ENCODE measurements at places on chromosomes 1 and 21. TPM values are rescaled to one million over a fixed set of nuclear protein-coding genes. Genes with fewer than 3 reads are reported as not detected.

DNA sequence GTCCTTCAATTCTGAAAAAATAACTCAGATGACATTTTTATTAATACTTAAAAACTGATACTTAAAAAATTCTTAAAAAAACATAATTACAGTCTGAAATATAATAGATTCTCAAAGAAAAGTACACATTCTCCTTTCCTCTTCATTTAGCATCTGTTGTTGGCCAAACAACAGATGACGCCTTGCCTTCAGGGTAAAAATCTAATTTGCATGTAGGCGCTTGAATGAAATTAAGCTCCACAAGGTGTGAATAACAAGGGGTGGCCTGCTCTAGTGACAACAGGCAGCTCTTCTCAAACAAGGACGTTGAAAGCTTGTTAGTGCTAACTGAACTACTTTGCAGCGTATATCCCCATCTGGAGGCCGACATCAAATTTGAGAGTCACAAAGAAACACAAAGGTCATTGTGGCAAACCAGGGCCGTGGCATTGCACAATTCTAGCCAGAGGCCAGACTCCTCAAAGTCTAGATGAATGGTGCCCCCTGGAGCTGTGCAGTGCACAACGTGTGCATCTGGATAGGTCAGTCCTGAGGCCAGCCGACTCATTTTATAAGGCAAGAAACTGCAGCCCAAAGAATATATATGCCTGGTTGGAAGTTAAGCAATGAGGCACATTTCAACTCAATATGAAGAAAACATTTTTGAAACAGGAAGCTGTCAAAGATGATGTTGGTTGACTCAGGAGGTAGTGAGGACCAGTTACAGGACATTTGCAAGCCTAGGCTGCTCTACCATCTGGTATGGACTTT is 459.2 kb upstream of the RUNX1 start:
- peak; percentile 80 for DNase-seq

- no peak for DNase-seq
Measured at GRCh38 chr1:203424285-203424684, 51.3 kb upstream of the PRELP start.

GRCh38 chr1:116465845-116466685 is 93.0 kb downstream of the ATP1A1 start:
- DNase-seq = no peak

GRCh38 chr21:46229133-46229922 is 754 bp upstream of the LSS start:
- no peak for DNase-seq

- no peak for DNase-seq
Measured at GRCh38 chr1:228297242-228297641, 89.4 kb downstream of the OBSCN start.

- DNase-seq = no peak
Measured at GRCh38 chr1:68093737-68094136, 43.3 kb upstream of the DIRAS3 start.

- DNase-seq = no peak
Measured at GRCh38 chr21:42453986-42454570, 41.9 kb downstream of the RSPH1 start.

DNA sequence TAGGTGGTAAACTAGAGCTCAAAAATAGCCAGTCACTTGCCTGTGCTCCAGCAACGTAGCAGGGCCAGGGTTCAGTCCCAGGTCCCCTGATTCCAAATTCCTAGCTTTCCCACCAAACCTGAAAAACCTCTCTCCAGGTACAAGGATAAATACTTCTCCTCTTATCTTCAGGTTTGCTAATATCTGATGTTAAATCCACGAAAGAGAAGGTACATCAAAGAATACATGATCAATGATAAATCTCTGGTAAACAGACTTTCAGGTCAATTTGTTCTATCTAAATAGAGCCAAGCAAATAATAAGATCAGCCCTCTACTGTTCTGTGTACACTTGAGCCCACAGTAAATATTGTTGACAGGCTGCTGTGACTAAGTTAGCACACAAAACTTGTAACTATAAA is 52.1 kb upstream of the AKT3 start:
- DNase-seq = no peak

- DNase-seq = no peak
Measured at GRCh38 chr1:170461291-170461747, 70.6 kb upstream of the GORAB start.

GRCh38 chr1:82499022-82499421 is 698.3 kb downstream of the ADGRL2 start:
- no peak for DNase-seq

DNA sequence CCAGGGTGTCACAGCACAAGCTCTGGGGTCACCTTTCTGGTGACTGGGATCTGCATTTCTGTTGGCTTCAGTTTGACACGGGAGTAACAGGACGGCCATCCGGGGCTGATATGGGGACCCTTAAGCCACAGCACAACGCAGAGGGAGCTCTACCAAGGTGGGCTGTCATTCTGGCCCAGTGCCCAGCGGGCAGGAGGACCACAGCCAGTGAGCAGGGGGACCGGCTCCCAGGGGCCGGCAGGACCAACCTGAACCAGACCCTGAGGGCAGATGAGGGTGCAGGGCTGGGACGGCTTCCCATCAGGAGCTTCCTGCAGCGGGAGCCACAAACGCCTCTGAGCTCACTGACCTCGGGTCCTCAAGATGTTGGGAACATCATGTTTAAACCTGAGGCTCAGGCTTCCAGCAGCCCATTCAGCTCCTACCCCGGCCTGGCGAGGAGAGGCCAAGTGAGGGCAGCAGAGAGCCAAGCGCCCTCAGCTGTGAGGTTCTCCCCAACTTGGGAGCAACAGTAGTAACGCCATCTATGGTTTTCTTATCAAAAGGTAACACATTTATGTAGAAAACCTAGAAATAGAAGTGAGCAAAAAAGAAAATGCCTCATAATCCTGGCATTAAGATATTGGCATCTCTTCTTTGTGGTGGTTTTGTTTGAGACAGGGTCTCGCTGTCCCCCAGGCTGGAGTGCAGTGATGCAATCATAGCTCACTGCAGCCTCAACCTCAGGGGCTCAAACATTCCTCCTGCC is 26.8 kb downstream of the TMEM201 start:
- peak; percentile 72 for DNase-seq

- no peak for DNase-seq
Measured at GRCh38 chr1:22527555-22528296, 35.6 kb upstream of the EPHA8 start.

DNA sequence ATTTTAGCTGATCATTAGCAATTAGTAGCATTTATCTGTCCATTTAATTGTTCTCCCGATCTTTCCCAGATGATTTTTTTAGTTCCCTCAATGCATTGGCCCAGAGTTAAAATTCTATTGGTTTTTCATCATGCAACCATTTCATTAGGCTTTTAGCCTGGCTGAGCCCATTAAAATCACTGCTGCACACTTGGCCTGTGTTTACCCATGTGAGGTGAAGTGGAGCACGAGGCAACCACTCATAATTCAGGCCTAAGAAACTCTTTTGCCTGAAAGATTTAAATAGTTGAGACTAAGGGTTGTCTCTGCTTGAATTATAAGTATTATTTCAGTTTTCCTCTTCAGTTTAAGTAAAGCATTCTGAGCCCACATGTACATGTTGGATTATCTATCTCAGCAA is 889.0 kb upstream of the ADGRL4 start:
- no peak for DNase-seq

GRCh38 chr1:17244821-17245740 is 3.8 kb upstream of the PADI3 start:
- DNase-seq = no peak

DNA sequence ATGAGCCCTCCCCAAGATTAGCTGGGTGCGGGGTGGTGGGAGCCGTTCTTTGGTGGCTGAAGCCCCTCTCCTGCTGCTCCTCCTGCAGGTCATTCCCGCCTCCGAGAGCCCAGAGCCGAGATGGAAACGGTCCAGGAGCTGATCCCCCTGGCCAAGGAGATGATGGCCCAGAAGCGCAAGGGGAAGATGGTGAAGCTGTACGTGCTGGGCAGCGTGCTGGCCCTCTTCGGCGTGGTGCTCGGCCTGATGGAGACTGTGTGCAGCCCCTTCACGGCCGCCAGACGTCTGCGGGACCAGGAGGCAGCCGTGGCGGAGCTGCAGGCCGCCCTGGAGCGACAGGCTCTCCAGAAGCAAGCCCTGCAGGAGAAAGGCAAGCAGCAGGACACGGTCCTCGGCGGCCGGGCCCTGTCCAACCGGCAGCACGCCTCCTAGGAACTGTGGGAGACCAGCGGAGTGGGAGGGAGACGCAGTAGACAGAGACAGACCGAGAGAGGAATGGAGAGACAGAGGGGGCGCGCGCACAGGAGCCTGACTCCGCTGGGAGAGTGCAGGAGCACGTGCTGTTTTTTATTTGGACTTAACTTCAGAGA is 448 bp downstream of the G0S2 start:
- peak; percentile 69 for DNase-seq

DNA sequence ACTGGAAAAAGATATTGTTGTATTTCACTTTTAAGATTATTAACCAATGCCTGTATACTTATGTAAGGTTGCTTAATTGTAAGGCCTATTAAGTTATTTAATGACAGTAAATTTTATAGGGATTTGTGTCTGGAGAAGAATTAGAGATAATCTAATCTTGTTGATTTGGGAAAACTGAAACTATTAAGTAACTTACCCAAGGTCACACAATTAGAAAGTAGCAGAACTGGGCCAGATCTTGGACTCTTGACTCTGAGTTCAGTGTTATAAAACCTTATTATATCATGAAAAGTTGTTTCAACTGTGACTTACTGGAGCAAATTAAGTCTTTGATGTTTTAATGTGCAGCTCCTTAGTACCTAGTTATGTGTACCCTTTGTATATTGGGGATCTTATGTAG is 38.5 kb downstream of the CAMTA1 start:
- no peak for DNase-seq

DNA sequence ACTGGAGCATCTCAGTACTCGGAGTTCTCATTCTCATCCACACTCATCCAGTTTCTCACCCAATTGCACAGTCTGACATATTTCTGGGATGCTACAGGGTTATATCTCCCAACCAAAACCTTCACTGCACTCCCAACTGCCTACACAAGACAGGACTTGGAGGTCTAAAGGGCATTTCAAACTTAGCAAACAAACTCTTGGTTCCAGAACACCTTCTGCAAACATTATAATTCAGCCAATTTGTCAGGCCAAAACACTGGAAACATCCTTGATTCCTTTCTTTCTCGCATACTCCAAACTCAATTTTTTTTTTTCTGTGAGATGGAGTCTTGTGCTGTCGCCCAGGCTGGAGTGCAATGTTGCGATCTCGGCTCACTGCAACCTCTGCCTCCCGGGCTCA is 7.9 kb downstream of the SLAMF1 start:
- DNase-seq = no peak

LCE1E gene
- not detected for total RNA-seq

KRTAP10-10 gene
- not detected for total RNA-seq

RAB29 gene
- total RNA-seq = 24.7 TPM

SELL gene
- total RNA-seq = 12.1 TPM

RIPPLY3 gene
- not detected for total RNA-seq

GUCA2A gene
- not detected for total RNA-seq

FCER1A gene
- total RNA-seq = 13.3 TPM
